ENCODE measurements at places on chromosomes 13 and 19.

GRCh38 chr19:34678421-34678820, 943 bp downstream of the ZNF302 start:
- no peak for DNase-seq

DNA sequence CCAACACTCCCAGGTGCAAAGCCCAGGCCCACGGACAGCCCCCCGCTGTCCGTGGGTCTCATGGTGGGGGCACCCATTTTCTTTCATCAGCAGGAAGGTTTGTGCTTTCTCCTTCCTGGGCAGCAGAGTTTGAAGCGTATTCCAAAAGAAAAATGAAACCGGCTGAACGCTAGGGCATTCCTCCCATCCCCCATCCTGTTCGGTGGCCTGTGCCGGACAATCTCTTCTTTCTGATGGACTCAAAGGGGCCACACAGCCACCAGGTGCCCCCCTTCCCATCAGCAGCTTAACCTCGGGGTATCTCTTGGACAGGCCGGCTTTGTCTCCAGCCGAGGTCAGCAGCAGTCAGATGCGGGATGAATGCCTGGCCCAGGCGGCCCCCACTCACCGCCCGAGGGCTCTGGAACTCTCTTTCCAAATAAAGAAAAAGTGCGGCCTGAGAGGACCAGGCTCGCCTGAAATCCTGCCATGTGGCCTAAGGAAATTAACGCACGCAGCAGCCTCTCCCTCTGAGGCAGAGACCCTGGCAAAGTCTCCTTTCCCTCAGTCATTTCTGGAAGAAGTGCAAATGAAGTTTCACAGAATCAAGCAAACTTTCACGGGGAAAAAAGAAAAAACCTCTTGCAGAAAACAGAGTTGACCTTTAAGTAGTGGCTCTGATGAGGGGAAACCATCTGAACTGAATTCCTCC, 67.8 kb downstream of the RASA3 start:
- DNase-seq, result peak; percentile 61

- no peak for DNase-seq
Measured at GRCh38 chr13:73960474-73960873, 173.7 kb downstream of the KLF12 start.

- no peak for DNase-seq
Measured at GRCh38 chr19:17471410-17472125, 1.2 kb downstream of the SLC27A1 start.

- DNase-seq, result no peak
Measured at GRCh38 chr13:62931853-62932252, 1516.2 kb upstream of the PCDH20 start.

- DNase-seq, result no peak
Measured at GRCh38 chr13:52597676-52598075, 44.6 kb upstream of the HNRNPA1L2 start.

- no peak for DNase-seq
Measured at GRCh38 chr13:103531278-103531677, 465.1 kb upstream of the SLC10A2 start.

GRCh38 chr13:44837250-44837649, 152.0 kb downstream of the NUFIP1 start:
- no peak for DNase-seq

DNA sequence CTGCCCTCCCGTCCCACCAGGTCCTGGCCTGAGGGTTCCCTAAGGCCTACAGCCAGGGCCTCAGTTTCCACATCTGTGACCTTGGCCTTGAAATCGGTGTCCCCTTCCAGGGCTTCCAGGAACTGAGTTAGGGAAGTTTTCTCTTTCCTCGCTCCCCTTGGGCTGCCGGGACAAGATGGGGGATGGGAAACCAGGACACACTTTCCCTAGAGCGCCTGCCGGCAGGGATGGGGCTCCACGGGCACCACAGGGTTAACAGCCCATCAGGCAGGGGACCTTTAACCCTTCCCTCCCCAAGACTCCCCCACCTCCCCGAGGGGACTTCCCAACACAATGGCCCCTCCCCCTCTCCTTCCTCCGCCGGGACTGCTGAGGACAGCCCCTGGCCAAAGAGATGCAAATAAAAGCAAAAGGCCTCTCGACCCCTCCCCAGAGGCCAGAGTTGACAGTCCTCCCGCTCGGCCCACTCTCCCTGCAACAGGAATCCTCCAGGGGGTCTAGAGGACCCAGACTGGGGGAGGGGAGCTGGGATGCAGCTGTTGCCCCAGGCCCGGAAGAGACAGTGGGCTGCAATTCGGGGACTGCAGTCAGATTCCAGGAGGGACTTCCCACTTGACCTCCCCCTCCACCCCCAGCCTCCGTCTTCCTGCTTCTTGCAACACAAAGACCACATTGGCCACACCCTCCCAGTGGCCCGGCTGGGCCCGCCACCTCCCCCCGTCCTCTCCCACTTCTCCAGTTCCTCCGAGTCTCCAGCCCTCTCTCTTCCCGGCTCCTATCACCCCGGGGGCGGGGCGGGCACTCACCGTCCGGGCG, 3.4 kb downstream of the BBC3 start:
- DNase-seq, result peak; percentile 89

- DNase-seq, result no peak
Measured at GRCh38 chr13:96968027-96968426, 26.2 kb downstream of the OXGR1 start.

DNA sequence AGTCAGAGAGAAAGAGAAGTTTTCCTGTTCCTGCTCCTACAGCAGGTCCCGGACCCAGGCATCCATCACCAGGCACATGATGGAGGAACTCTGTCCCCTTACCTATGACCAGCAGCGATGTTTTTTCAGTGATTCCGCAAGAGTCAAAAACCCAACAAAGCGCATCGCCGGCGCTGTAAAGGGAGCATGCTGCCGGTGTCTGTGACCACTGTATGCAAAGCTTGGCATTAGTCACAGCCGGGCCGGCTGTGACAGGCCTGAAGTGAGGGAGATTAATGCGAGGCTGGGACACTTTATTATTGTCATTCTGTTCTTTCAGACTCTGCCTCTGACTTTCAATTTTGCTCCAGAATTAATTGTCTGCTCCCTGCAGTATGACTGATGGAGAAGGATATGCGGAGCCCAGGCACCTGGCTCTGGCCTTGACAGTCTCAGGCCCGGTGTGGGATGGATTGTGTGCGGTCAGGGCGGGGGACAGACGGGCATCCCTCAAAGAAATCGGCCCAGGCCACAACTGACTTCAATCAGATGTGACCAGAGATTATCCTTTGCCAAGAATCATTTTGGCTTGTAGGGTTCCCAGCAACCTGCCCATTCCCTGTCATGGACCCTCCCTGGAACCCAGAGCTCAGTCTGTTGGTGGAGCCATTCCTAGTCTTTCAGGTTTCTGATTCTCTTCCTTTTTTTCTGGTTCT, 462.0 kb upstream of the ZNF507 start:
- no peak for DNase-seq

GRCh38 chr13:111610081-111610480, 289.6 kb downstream of the TEX29 start:
- DNase-seq, result peak; percentile 28

- DNase-seq, result no peak
Measured at GRCh38 chr13:28489524-28489931, 5.4 kb downstream of the FLT1 start.

DNA sequence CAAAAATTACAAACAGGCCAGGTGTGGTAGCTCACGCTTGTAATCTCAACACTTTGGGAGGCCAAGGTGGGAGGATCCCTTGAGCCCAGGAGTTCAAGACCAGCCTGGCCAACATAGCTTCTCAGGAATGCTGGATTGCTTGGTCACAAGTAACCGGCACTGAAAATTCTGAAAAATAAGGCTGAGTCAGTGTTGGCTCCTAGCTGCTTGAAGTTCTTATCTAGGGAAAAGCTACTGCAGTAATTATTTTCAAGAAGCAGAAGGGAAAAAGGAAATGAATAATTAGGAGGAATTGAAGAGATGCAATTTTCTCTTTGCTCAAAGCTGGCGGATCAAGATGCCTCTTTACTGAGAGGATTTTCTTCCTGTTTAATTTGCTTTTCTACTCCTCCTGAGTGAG, 75.0 kb upstream of the GTF3A start:
- no peak for DNase-seq

GRCh38 chr13:47299304-47299703, 402.5 kb upstream of the HTR2A start:
- no peak for DNase-seq

- peak; percentile 41 for DNase-seq
Measured at GRCh38 chr13:32911506-32911905, 104.7 kb upstream of the KL start.

- DNase-seq, result no peak
Measured at GRCh38 chr13:40563350-40564125, 102.9 kb downstream of the FOXO1 start.

- DNase-seq, result no peak
Measured at GRCh38 chr13:111359237-111359915, 38.9 kb downstream of the TEX29 start.

DNA sequence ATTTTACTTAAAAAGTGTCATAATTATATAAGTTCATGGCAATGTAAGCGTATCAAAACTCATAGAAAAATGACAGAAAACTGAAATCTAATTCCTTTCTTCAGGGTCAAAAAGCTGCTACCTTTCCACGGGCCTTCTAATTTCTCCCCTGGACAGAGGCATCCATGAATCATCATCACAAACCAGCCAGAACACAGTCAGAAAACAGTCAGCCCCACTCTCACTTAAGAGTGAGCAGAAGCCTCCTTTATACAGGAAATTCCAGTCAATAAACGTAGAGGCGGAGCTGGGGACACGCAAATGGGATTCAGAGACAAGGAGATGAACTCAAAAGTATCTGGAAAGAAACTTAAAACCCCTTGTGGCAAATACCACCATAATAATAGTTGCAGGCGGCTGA, 54.2 kb upstream of the ABCC4 start:
- DNase-seq, result no peak

- no peak for DNase-seq
Measured at GRCh38 chr19:5806905-5807304, 2.0 kb downstream of the NRTN start.

DNA sequence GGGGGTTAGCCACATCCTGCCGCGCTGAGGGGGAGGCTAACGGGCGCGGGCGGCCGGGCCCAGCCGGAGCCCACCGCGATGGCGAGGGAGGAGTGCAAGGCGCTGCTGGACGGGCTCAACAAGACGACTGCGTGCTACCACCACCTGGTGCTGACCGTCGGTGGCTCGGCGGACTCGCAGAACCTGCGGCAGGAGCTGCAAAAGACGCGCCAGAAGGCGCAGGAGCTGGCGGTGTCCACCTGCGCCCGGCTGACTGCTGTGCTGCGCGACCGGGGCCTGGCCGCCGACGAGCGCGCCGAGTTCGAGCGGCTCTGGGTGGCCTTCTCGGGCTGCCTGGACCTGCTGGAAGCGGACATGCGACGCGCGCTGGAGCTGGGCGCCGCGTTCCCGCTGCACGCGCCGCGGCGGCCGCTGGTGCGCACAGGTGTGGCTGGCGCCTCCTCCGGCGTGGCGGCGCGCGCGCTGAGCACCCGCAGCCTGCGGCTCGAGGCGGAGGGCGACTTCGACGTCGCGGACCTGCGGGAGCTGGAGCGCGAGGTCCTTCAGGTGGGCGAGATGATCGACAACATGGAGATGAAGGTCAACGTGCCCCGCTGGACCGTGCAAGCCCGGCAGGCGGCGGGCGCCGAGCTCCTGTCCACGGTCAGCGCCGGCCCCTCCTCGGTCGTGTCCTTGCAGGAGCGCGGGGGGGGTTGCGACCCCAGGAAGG, 692 bp downstream of the RGS9BP start:
- DNase-seq, result no peak

GRCh38 chr13:113554333-113554700, 30.2 kb upstream of the TFDP1 start:
- no peak for DNase-seq

DNA sequence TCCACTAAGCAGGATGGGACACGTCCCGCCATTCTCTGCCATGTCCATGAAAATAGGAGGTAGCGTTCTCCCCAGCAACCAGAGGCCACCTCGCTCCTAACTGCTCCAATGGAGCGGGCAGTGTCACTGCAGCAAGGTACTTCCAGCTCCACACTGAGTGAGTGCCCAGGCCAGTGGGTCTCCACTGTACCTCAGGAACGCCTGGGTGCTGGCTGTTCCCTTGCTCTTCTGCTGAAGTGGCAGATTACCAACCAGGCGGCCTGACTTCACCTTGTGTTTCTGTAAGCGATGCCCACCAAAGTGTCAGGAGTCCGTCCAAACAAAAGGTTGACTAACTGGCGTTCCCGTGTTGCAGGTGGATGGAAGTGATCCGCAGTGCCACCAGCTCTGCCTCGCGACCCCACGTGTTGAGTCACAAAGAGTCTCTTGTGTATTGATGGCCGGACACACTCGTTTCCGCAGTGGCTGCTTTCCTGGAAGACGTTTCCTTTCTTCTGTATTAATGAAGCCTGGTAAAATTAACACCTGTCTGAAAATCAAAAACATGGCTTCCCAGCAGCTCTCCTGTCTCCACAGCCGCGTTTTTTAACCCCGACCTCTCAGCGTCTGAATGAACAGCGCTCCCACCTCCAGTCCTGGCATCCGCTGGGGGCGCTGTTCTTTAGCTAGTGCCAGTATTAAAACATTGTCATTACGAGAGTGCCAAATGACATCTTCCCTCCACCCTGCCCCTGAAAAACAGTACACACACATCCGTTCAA, 128.8 kb downstream of the STK24 start:
- DNase-seq, result peak; percentile 49

DNA sequence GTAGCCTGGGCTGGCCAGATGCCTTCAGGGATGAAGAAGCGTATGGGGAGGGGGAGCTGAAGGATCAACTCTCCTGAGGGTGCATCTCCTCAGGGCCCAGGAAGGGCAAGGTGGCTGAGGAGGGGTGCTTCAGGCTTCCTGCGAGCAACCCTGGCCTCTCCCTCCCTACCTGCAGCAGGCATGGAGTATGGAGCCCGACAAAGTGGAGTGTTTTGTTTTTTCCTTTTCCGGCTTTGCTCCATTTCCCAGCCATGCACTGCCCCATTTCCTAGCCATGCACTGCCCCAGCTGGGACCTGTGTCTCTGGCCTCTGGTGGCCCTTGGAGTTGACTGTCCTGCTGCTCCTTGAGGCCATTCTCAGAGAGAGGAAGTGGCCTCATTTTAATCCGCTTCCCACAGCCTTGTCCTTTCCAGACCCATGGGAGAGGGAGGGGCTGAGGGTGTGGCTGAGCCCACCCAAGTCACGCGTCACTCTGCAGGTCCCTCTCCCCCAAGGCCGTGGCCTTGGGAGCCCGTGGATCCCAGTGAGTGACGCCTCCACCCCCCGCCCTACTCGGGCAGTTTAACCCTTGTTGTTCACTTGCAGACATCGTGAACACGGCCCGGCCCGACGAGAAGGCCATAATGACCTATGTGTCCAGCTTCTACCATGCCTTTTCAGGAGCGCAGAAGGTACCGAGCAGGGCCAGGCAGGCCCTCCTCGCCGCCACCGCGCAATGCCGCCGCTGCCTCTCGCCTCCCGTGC, 34.4 kb downstream of the CAPN12 start:
- no peak for DNase-seq

DNA sequence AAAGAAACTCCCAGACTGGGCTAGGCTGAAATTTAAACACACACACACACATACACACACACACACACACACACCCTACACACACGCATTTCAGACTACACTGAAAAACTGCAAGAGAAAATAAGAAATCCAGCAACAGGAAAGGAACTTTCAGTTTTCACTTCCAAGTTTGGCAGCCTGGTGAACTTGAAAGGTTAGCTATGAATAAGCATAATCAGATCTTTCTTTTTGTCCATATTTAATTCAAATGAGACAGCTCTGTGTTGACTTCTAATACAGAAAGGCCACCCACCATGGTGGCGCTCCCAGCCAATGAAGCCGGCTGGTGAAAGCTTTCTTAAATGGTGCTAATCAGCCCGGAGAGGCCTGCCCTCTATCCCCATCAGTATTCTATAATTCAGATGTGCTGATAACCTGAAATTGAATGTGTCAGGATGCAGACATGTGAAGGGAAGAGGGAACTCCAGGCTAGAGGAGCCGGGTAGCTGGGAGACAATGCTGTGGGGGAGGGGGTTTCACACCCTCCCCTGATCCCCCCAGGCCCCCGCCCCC, 108.3 kb upstream of the ZNF536 start:
- peak; percentile 43 for DNase-seq
